ENCODE measurements at places on chromosomes 1 and 21.

- DNase-seq: no peak
Measured at GRCh38 chr1:115237507-115237906, 100.5 kb downstream of the NGF start.

GRCh38 chr1:38115682-38116202, 69.1 kb upstream of the POU3F1 start:
- no peak for DNase-seq

GRCh38 chr1:235336903-235337302, 8.5 kb downstream of the GGPS1 start:
- no peak for DNase-seq

DNA sequence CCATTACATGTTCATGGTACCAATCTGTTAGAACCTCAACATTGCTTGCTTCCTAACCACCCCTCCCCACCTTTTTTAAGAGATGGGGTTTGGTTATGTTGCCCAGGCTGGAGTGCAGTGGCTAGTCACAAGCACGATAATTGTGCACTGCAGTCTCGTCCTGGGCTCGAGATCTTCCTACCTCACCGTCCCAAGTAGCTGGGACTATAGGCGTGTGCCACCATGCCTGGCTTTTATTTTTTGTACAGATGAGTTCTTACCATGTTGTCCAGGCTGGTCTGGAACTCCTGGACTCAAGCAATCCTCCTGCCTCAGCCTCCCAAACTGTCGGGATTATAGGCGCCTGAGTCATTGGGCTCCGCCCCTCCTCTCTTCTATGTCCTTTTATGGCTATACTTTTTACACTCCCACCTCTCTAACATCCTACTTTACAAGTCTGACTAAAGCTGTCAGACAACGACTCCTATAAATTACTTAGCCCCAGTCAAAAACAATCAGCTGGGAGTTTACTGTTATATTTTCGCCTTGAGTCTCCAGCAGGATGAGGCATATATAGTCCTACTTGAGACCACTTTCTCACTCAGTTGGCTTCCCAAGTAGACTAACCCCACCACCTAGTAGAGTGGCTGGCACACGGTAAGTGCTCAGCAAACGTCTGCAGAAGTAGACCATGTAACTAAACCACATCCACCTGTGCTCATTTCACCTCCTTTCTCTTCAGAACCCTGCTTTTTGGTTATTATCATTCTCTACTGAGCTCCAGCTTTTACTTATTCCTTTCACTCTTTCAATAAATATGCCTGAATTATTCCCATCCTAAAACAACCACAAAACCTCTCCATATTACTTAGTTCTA, 13.8 kb downstream of the ENSA start:
- DNase-seq: no peak

DNA sequence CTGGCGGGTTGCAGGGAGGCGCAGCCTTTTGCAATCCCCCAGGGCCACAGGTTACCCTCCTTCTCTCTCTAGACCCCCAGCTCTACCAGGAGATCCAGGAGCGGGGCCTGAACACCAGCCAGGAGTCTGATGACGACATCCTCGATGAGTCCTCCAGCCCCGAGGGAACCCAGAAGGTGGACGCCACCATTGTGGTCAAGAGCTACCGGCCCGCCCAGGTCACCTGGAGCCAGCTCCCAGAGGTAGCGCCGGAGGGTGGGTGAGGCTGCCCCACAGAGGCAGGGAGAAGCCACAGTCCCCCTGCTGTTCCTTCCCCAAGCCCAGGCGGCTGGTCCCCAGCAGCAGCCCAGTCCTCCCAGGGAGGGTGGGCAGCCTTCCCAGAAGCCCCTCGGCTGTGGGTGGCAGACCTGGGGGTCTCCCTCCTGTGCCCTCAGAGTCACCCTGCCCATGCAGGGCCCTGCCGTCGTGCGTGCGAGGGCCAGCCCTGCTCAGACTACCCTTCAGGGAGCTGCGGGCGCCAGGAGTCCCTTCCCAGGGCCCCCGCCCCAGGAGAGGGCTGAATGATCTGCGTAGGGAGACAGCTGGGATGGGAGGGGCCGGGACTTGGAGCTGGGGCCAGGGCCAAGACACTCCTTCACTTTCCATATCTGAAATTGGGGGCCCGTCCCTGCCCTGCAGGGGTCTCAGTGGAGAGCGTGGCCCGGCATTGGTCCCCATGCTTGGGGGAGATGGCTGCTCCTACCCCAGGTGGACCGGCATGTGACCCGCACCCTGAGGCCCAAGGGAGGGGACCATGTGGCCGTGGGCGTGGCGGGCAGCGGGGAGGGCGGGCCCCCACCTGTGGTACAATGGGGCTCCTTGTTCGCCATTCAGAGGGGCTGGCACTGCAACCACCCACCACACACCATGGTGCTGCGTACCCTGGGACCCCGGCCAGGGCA, 12.9 kb downstream of the ARHGEF16 start:
- DNase-seq: no peak

DNA sequence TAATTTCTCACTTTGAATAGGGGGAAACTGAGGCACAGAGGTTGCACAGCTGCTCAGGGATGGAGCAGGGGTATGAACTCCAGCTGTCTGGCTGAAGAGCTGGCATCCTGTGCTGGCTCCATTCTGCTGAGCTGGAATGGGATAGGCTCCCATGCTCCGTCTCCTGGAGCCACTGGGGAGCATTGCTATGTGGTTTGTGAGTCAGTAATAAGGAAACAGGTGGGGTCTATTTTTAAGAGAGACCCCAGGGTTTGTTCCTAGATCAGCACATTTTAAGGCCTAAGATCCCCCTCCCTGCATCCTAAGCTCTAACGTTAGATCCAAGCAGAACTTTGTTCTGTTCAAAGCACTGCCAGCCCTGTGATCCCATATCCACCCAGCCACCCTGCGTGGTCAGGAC, 72.2 kb downstream of the LACTBL1 start:
- DNase-seq: no peak

- DNase-seq: no peak
Measured at GRCh38 chr1:40665335-40666171, at the start of gene RIMS3. TSS of gene RIMS3 (minus strand) at chr1:40665682. CDS start at chr1:40641925, 23,757 bp downstream.

GRCh38 chr1:109823543-109824348, 60.0 kb upstream of the EPS8L3 start:
- DNase-seq: no peak

DNA sequence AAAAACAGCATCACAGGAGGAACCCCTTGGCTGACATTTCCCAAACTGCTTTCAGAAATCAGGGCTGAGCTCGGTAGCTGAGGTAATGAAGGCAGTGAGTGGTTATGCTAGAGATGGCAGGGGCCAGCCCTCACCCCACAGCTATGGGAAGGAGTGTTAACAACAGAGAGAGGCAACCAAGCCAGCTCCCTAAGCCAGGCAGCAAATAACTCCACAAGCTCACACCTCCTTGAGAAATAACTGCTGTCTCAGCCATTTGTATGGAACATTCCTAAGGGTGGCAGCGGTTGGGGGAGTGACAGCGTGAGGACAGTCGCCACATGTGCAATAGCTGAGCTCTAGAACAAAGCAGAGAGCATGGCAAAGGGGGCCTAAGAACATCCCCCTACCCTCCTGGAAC, 42.6 kb downstream of the LMX1A start:
- DNase-seq: no peak

GRCh38 chr1:226568077-226568831, 19.7 kb downstream of the STUM start:
- no peak for DNase-seq

DNA sequence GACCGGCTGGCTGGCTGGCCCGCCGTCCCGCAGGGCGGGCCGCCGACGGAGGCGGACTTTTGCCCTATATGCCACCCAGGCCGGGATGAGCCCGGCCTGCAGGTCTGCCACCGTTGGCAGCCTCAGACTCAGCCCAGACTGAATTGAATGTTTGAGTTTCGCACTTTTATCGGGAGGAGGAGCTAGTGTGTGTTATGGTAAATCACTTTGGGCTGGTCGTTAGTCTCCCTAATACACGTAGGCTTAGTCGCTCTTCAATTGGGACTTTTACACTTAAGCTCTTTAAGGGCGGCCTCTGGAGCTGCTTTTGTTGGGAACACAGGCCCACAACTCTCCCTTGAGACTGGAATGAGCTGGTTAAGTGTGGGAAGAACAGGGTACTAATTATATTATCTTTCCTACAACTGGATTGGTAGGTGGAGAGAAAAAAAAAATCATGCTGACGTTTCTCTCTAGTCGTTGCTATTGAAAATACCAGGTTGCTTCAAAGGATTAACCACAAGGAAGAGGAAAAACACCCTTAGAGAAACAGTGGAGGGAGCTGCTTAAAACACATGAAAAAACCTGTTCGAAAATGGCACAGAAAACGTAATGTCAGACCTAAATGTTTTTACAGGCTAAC, 1.4 kb upstream of the IRF2BP2 start:
- DNase-seq: no peak

- no peak for DNase-seq
Measured at GRCh38 chr1:235648407-235648907, 1.1 kb downstream of the GNG4 start.

DNA sequence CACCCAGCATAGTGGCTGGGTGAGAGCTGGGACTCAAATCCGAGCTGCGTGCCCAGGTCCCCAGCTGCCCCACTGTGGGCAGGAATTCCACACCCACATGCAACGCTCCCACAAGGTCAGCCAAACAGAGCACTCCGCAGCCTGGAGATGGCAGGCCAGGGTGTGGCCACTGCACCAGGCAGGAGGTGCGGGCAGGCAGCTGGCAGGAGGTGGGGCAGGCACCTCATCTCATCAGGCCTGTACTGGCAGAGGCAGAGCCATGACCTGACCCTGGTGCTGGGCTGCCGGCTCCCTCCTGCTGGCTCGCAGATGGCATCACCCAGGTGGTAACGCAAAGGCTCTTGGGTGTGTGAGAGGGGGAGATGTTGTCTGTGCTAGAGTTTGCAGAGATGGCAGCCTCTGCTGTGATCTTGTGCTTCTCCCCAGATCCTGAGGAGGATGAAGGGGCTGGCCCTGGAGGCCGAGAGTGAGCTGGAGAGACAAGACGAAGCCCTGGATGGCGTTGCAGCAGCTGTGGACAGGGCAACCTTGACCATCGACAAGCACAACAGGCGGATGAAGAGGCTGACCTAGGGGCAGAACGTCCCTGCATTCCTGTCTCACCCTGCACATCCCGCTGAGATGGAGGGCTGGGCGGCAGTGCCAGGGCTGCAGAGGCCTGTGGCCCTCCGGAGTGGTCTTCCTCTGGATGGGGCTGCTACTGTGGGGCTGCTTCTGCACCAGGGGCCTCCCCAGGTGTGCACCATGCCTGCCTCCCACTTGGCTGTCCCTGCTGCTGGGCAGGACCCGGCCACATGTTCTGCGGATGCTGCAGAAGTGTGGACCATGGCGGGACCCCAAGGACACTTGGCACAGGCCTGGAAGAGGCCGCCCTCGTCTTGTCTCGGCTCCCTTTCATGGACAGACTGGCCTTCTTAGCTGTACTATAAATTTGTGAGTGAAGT, 35.1 kb upstream of the PRSS38 start:
- no peak for DNase-seq

DNA sequence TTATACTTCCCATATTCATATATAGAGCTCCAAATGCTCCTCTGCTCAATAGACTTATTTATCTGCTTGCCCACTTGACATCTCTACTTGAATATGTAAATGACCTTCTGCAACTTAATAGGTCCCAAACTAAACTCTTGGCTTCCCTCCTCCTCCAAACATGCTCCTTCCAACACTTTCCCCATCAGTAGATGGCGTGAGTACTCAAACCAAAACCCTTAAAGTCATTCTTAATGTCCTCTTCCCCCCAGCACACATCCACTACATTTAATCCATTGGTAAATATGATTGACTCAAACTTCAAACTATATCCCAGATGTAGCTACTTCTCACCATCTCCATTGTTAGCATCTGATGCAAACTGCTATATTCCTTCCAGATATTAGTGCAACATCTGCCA, 48.5 kb upstream of the PBX1 start:
- no peak for DNase-seq

- no peak for DNase-seq
Measured at GRCh38 chr21:44326716-44327602, 12.2 kb downstream of the CFAP410 start.

DNA sequence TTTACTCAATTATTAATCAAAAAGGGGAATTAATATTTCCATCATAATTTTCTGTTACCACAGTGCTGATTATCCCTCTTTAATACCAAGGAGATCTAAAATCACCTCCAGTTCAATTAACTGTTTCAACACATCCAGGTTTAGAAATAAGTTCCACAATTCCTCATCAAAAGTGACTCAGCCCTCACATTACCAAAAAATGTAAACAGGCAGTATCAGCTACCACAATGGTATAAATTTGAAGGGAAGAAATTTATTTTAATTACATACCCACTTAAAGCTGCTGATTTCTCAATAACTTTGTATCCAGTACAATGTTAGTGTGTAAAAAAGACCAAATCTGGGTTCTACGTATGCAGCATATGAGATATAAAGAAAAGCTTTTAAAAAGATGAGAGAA, 51.9 kb downstream of the EIF4G3 start:
- no peak for DNase-seq

- DNase-seq: no peak
Measured at GRCh38 chr21:43733529-43734071, 14.7 kb downstream of the PDXK start.

DNA sequence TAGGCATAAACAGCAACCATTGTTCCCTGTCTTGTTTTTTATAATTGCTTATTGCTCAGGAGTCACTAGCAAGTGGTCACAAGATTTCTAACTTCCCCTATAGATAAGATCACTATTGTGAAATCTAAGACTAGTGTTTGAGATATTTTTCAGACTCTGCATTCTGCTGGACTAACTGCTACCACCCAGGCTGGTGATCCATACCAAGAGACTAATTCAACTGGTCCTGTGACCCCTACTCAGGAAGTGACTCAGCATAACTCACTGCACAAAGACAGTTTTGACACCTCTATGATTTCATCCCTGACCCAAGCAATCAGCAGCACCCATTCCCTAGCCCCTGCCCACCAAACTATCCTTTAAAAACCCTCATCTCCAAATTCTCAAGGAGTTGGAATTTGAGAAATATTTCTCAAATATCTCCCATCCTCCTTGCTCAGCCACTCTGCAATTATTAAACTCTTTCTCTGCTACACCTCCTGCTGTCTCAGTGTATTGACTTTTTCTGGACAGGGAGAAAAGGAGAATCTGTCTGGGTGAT, 52.7 kb downstream of the TRIM33 start:
- no peak for DNase-seq

DNA sequence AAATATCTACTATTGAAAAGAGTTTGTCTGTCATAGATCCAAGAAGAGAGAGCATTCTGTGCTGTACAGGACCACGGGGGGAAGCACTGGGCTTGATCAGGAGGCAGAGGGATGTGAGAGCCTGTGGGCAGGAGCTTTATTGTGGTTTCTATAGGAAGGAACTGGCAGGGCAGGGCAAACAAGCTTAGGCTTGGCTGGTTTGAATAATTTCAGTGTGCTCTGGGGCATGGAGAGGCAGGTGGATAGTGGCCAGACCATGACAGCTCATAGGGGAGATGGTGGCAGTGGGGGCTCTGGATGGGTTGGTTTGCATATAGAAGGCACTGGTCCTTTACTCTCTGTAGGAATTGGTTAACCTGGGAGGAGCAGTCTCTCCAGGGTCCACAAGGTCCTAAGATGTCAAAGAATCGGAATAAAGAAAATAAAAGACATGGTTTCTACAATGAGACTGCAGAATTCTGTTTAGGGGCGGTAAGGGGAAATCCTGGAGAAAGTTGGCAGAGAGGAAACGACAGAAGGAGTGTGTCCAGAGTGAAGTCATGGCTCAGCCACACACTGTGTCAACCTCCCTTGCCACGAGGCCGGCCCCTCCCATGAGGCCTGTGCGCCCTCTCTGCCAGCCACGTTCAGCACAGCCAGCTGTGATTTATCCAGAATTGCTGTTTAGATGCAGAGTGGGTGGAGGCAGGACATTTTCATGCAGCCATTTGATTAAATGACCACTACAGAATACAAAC, 81.7 kb upstream of the PGBD5 start:
- DNase-seq: no peak
